ENCODE measurements at places on chromosomes 5 and 9.

DNA sequence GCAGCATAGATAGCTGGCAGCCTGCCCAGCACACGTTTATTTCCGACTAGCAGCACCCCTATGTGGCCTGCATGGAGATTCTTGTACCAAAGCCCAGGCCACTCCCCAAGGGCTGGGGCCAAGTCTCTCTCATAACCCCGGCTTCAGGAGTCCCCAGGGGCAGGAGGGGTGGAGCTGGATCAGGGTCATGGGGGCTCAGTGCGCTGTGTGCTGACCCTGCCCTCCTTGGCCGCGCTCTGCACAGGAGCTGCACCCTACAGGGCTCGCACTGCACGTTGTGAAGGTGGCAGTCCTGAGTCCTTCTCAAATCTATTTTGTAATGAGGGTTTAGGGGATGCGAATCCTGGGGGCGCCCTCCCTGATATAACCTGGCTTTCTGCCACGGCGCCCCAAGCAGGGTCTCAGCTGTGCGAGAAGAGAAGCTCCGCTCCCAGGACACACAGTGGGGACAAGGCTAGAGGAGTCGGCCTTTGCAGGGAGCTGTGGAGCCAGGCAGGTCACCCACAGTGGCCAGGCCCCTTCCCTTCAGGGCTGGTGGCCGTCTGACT, 28.6 kb downstream of the NKD2 start:
- no peak for DNase-seq

GRCh38 chr5:1105350-1106265, 6.3 kb downstream of the SLC12A7 start:
- DNase-seq = no peak

GRCh38 chr5:58127255-58128220, 332.3 kb downstream of the PLK2 start:
- DNase-seq = no peak

GRCh38 chr5:107424491-107424890, 246.2 kb downstream of the EFNA5 start:
- DNase-seq = no peak

DNA sequence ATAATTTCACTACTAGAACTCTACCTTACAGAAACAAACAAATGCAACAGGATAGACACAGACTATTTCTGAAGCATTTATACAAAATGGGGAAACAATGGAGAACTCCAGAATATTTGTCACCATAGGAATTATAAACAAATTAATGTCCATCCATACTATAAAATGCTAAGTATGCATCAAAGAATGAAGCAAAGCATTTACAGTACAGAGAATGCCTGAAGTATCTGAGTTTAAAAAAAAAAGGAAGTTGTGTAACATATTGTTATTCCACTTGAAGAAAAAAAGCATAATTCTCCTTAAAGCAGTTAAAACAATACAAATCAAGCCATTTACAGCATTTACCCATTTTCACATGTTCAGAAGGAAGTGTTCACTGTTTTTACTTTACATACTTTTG, 53.0 kb downstream of the DROSHA start:
- no peak for DNase-seq

DNA sequence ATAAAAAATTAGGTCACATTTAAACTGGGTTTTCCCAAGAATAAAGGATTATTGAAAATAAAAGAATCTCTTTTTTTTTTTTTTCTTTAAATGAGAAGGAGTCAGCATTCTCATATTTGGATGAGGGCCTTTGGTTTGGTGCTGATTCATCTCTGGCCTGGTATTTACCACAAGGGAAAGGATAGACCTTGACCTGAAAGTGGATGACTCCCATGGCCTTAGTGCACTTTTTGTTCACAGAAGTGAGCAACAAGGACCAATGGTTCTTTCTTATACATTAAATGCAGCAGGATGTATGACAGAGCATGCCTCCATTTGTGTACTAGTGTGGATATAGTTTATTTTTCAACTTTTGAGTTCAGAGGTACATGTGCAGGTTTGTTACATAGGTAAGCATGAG, 6.9 kb downstream of the YTHDC2 start:
- DNase-seq = no peak

DNA sequence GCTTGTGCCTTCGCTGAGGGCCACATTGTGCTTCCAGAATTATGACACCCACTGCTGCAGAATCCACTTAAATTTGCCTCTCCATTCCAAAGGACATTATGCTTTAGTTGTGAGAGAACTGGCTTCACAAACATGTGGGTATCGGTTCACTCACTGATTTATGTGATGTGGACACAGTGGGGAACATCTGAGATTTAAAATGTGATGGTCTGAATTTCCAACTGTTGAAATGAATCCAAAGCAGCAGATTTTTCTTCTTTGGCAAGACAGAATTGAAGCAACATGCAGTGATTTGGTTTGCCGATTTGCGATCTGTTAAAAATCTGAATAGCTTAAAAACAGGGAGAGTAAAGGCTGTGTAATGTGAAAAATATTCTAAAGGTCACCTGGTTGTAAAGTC, 20.3 kb downstream of the PCSK5 start:
- no peak for DNase-seq

DNA sequence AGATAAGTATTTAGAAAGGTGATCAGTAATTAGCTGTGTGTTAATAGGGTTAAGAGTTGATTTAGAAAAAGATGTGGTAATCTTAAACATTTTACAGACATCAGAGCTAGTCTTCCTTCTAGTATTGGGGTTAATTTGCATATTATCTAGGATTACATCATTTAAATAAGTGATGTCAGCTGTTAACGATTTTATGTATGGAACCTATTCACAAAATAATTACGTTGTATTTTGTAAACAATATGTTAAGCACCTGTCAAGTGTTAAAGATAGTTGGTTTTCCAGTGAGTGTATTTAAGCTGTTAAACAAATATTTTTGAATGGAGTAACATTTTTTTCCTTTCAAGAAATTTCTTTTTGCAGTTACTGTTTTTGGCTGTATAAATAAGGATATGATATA, 2.2 kb downstream of the DCP2 start:
- DNase-seq = no peak

DNA sequence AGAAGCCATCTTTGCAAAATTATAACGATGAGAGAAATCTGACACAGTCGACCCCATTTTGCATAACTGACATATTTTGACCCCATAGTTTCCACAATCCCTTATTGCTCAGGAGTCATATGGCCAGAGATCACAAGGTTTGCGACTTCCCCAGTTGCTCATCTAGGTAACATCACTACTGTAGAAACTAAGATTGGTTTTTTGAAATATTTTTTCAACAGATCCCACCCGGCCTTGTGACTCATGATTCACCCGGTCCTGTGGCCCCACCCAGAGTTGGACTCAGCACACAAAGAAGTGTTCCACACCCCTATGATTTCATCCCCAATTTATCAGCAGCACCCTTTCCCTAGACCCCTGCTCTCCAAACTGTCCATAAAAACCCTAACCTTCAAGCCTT, 50.2 kb downstream of the TIMD4 start:
- no peak for DNase-seq

DNA sequence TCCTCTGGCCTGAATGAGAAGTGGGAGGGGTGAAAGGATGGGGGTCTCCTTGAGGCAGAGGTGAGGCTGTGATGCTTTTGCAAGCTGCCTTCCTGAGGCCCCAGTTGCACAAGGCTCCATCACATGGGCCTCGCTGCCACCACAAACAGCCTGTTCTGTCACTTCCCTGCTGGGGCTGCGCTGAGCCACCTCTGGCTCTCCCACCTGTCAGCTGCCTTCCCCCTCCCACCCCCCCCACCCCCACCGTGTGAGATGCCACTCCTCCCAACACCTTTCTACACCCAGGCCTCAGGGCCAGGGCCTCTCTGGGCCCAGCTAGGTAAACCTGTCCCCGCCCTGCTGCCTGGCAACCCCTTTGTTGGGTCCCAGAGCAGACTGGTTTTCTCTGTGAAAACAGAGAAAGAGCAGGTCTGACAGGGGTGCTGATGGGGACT, 4.5 kb upstream of the PDLIM4 start:
- DNase-seq = no peak

DNA sequence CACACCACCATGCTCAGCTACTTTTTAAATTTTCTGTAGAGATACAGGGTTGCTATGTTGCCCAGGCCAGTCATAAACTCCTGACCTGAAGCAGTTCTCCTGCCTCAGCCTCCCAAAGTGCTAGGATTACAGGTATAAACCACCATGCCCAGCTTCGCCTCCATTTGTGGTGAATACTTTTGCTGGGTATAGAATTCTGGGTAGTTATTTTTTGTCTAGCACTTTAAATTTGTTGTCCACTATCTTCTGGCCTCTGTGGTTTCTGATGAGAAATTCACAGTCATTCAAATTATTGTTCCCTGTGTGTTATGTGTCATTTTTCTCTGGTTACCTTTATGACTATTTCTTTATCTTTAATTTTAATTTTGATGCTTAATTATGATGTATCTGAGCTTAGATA, 57.7 kb upstream of the EXOC3 start:
- DNase-seq = no peak

DNA sequence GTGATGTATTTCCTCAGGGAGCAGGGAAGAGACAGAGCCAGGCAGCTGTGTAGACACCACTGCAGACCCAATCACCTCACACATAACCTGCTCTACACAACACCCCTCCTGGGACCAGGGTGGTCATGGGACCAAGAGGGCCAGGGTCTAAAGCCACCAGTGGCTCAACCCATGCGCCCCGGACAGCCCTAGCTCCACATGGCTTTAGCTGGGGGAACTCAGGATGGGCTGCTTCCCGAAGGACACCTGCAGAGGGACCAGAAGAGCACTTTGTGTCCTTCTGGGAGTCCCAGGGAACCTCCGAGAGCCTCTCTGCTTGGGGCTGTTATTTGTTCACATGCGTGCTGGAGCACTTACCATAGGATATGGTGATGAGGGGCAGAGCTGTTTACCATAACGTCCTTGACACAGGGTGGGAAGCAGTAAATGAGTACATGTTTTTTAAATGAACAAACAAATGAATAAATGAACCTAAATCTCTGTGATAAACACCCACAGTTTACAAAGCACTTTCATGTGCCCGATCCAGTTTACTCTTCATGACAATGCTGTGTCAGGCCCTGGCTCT, 12.3 kb downstream of the SEPTIN8 start:
- DNase-seq = no peak

DNA sequence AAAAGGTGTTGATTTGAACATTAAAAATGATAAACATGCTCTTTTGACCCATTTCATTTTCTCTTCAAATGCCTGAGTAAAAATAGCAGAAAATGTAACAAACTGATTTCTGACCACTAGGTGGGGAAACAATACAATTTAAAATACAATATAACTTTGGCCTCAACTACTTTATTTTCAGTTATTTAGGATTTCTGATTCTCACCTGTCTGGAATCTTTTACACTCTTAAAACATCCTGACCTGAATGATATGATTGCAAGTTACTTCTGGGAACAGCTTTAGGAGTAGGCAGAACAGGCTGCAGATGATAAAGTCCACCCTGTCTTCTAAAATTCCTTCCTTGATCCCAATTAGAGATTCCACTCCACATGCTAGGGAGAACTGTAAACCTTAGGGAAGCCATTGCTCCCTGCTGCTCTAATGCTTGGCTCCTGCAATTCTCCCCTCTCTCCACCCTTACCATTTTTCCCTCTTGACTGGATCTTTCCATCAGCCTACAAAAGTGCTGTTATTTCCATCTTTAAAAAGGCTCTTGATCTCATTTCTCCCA, 70.3 kb downstream of the FYB1 start:
- no peak for DNase-seq

DNA sequence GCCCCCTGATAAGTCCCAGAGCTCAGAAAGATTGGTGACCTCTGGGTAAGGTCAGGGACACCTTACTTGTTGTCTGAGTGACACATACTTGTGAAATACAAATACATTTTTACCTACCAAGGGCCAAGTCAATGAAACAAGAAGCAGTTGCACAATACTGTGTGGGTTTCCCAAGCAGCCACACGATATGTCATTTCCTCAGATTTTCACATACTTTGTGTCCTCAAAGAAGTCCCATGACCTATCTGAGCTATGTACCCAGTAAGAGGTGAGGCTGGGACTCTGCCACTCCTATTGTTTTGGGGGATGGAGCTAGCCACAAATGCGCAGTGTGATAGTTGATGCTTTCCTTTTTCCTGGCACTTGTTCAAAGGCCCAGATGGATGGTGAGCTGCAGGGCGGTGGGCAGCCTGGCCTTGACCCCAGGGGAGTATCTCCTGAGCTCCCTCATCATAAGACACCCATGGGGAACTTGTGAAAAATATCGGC, 4.8 kb upstream of the SLC25A51 start:
- no peak for DNase-seq

DNA sequence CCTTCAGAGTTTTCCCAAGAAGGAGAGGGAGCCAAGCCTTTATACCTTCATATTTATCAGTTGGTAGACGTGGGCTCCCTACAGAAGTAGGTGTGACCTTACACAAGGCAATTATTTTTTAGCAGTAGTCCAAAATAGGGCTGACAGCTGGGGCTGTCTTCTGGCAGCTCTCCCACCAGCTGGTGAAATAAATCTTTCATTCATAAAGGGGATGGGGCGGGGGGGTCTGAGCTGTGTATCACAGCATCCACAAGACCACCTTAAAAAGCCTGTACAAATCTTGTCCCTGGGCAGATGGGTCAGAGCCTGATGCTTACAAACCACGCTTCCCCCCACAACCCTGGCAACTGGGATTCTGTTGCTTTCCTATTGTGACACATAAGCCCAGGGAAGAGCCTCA, 19.7 kb downstream of the CSF2 start:
- no peak for DNase-seq

- no peak for DNase-seq
These were observed 222.8 kb downstream of the HSPA4 start for GRCh38 chr5:133274597-133274935.

DNA sequence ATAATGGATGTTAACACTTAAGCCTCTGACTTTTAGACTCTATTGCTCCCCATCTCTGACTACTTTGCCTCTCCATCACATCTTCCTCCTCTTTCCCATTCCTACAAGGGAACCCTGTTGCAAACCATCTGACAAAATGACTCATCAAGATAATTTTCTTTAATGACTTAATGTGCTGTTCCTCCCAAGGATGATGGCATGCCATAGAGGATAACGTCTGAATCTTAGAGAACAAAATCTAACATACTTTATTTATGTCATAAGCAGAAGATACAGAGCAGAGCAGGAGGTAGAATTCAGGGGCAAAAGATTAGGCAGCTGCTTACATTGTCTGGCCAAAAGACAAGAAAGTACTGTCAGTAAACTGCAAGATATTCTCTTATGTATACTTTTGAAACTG, 76.8 kb downstream of the FGF10 start:
- no peak for DNase-seq

GRCh38 chr5:173472164-173472563, 143.9 kb upstream of the STC2 start:
- DNase-seq = peak; percentile 72

DNA sequence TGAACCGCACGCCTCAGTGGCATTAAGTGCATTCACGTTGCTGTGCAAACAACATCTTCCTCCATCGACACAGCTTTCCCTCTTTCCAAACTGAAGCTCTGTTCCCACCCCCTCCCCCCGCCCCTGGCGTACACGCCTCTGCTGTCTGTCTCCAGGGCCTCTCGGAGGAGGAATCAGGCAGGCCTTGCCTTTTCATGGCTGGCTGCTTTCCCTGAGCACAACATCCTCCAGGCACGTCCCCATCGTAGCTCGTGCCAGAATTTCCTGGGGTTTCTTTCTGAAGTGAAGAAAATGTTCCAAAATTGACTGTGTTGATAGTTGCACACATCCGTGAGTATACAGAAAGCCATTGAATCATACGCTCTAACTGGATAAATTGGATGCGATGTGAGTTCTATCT, 22.3 kb upstream of the TMEM250 start:
- no peak for DNase-seq

GRCh38 chr9:113246928-113247327, 25.6 kb downstream of the SLC31A1 start:
- DNase-seq = no peak
